ENCODE measurements at places on chromosomes 5 and 9. TPM values are rescaled to one million over a fixed set of nuclear protein-coding genes. Genes with fewer than 3 reads are reported as not detected.

The PDLIM4 gene
- 4.5 TPM for total RNA-seq

The PCDHA11 gene
- total RNA-seq = 27.7 TPM

- no peak for DNase-seq
Observed at GRCh38 chr5:158737536-158738027, 362.1 kb downstream of the EBF1 start.

DNA sequence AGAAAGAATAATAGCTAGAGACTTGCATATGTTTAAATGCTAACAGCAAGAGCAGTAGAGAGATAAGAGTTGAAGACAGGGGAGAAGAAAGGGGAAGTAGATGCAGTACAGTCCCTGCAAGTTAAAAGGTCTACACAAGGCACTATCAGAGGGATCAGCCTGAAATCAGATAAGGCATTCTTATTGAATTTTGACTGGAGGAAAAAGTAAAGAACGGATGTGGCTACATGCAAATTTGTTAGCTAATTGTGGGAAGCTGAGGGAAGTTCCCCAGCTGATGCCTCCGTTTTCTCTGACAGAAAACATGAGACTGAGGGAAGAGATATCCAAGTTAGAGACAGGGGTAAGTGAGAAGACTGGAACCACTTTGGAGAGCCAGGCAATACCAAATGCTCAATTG lies 12.9 kb upstream of the RHOBTB3 start:
- no peak for DNase-seq

Measured in cerebellum (tissue), 4 donors.